Activated CD8-positive, alpha-beta memory T cell treated with anti-CD3 and anti-CD28 coated beads for 1 hour (primary cell): ENCODE measurements at places on chromosomes 13 and 19.

DNA sequence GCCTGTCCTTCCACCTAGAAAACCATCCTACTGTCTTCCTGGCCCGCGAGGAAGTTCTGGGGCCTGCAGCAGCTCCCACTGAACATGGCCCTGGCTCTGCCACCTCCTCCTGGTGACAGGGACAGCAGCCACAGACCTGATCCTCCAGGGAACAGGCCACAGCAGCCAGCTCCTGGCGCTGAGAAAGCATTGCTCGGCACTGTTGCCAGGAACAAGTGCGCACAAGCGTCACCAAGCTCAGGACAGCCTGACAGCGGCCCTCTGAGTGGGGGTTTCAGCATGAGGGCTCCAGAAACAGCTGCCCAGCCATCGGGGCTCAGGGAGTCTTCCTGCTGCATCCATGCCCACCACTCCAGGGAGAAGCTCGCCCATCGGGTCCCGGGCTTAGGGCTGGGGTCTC lies 21.9 kb downstream of the AP3D1 start:
- DNase-seq: no peak

GRCh38 chr13:51162701-51163100 lies 51.6 kb upstream of the C13orf42 start:
- no peak for DNase-seq

DNA sequence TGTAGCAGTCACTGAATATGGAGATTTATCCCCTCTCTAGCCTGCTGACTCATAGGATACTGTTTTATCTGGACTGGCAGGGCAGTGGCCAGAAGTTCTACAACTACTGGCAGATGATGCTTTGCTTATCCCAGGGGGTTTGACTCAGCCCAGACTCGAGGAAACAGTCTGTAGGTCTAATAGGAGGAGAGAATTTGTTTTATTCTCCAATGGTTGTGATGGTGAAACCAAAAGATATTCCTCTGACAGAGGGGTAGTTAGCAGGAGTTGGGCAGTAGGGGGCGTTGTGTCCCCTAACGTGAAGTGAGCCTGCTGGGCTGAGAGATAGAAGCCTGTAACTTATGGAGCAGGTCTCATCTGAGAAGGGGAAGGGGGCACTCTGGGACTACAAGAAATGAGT lies 74.9 kb downstream of the WTIP start:
- DNase-seq: no peak

DNA sequence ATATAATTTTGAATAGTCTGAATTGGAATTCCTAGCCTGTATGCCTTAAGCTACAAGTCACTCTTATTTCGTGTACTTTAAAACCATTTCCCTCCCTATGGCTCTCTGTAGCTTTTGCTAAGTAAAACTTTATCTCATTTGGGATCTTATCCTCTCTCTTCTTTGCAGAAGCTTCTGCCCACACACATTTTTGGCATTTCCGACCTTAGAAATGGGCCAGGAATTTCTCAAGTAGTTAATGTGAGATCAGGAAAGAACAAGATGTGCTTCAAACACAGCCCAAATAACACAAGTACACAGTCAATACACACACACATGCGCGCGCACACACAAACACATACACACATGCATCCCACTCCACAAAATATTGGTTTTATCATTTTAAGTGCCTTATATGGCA lies 931.0 kb upstream of the MIR17HG start:
- no peak for DNase-seq

- DNase-seq: no peak
Measured at GRCh38 chr19:16203256-16204004, 5.7 kb downstream of the AP1M1 start.

- DNase-seq: no peak
Measured at GRCh38 chr13:67048821-67049150, 181.3 kb downstream of the PCDH9 start.

GRCh38 chr19:55058781-55059610 lies 4.0 kb downstream of the RDH13 start:
- no peak for DNase-seq

DNA sequence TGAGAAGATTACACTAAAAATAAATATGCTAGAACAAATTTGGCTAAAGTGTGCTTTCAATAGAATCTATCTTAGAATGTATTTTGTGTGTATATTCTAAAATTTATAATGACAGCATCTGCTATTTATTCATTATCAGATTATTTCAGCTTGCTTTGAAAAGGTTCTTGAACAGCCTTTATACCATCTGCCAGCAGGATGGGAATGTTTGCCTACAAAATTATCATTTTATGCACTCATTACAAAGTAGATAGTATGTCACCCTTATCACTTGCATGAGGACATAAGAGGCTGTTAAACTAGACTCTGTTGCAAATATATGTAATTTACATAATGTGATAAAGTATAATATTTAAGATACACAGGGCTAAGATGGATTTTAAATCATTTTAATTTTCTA lies 1286.9 kb upstream of the PCDH20 start:
- DNase-seq: no peak

- no peak for DNase-seq
Measured at GRCh38 chr13:30193279-30194234, 113.8 kb downstream of the KATNAL1 start.

GRCh38 chr13:23399347-23399746 lies 34.2 kb downstream of the SACS start:
- no peak for DNase-seq

DNA sequence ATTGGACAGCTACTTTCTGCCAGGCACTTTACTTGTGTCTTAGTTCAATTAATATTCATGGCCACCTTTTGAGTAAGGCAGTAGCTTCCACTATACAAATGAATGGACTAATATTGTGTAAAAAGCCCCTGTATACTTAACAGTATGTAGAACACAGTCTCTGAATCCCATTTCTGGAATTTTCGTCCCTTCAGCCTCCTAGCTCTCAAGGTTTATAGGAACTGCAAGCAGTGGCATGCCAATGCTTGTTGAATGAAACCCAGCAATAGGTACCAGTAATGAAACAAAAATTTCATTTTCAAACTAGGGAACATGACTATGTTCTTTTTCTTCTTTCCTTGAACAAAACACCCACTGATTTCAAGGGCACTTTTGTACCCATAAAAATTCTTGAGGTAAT lies 361.6 kb downstream of the TDRD3 start:
- DNase-seq: no peak
